ENCODE measurements at places on chromosomes 5 and 9. TPM values are rescaled to one million over a fixed set of nuclear protein-coding genes. Genes with fewer than 3 reads are reported as not detected.

The PTGS1 gene
- total RNA-seq: 12.0 TPM

The NRARP gene
- 29.5 TPM for total RNA-seq

The CCNI2 gene
- not detected for total RNA-seq

The GNA14 gene
- 11.0 TPM for total RNA-seq

The MCTP1 gene
- total RNA-seq: 12.8 TPM

The PCDHA4 gene
- 2.0 TPM for total RNA-seq

The FBXL17 gene
- total RNA-seq: 15.0 TPM

The IFNA13 gene
- total RNA-seq: not detected

The SPEF2 gene
- 10.8 TPM for total RNA-seq

The ANKRD18B gene
- 5.9 TPM for total RNA-seq

The PRUNE2 gene
- total RNA-seq: 75.6 TPM

The ABHD17B gene
- 12.0 TPM for total RNA-seq

The PCDHB11 gene
- 2.2 TPM for total RNA-seq

The IL11RA gene
- total RNA-seq: 30.7 TPM

The FOXI1 gene
- total RNA-seq: not detected

The SLC25A51 gene
- 26.0 TPM for total RNA-seq

The SHROOM1 gene
- total RNA-seq: 17.7 TPM

The ANKRD18A gene
- 1.5 TPM for total RNA-seq

The GRXCR2 gene
- total RNA-seq: not detected

The TPPP gene
- 4.7 TPM for total RNA-seq

The PCDHA7 gene
- total RNA-seq: 0.49 TPM

The NTRK2 gene
- 16.0 TPM for total RNA-seq

The SPINK7 gene
- total RNA-seq: 65.3 TPM

The ZNF879 gene
- total RNA-seq: 5.9 TPM

The KCTD16 gene
- 0.25 TPM for total RNA-seq

The UBTD2 gene
- total RNA-seq: 22.8 TPM

The DRD1 gene
- total RNA-seq: not detected

The CDK7 gene
- total RNA-seq: 10.6 TPM

The TXNDC8 gene
- not detected for total RNA-seq

The NXNL2 gene
- total RNA-seq: 2.5 TPM

The DENND4C gene
- 92.3 TPM for total RNA-seq

The ADRA1B gene
- total RNA-seq: 0.74 TPM

The PDCD1LG2 gene
- total RNA-seq: 1.2 TPM

The HSPB3 gene
- not detected for total RNA-seq

The TMEFF1 gene
- total RNA-seq: not detected

The CD72 gene
- 5.6 TPM for total RNA-seq

The ADAMTSL1 gene
- 8.1 TPM for total RNA-seq

The FAM153A gene
- 4.2 TPM for total RNA-seq
